KBM-7 (cell line): ENCODE measurements at places on chromosomes 3 and 15.

DNA sequence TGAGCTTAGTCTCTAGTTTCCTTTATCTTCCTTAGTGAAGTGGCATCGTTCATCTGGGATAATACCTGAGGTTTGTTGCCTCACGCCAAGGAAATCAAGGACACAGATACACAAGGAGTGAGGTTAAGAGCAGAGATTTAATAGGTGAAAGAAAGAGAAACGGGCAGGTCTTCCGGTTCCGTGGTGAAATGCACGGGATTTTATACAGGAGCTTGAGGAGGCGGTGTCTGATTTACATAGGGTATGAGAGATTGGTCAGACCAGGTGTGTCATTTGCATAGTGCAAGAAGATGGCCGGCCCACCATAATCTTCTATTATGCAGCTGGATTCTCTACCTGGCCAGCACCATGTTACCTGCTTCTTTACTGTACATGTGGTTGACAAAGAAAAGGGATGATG, 17.2 kb downstream of the ARRDC4 start:
- DNase-seq = no peak

DNA sequence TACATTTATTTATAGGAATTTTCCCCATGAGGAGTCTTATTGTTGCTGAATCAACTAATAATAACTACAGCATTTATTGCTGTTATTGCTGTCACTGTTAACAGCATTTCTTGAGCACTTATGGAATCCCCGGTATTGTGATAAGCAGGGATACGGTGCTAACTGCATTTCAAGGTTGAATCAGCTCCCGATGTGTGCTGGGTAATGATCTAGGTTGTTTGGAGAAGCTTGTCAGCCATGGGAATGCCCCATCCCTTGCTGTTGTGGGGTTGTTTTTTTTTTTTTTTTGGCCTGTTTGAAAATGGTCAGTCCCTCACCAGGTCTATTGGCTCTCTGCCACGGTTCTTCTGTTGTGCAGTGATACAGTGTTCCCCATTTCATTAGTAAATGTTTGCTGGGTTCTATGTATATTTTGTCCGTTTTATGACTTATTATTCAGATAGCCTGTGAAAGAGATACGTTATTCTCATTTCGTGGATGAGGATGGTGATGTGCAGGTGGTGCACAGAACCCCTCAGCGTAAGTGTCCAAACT, 48.5 kb downstream of the MED12L start:
- DNase-seq = no peak

- no peak for DNase-seq
Observed at GRCh38 chr15:91801836-91802534, 51.5 kb upstream of the SLCO3A1 start.

DNA sequence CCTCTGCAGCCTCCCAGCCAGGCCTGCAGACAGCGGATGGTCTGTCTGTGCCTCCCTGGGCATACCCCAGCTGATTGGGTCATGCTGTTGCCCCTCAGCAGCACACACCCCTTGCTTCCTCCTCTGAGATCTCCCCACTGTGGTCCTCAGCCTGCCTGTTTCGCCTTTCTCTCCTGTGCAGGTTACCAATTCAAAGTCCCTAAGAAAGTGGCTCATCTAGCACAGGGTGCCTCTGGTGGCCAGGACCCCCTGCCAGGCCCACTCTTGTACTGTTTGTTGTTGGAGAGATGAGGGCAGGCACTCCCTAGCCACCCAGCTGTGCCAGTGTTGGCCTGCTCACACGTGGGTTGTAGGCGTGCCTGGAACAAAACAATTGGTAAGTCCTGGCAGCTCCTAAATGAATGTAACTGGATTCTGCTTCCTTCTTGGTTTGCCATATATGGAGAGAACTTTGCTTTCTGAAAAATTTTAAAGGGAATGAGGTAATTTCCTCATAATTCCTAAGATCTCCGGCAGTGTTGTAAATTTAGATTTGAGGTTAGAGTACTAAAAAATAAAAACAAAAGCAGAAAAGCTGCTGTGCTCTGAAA, 213.2 kb upstream of the IL12A start:
- DNase-seq = peak; percentile 19

DNA sequence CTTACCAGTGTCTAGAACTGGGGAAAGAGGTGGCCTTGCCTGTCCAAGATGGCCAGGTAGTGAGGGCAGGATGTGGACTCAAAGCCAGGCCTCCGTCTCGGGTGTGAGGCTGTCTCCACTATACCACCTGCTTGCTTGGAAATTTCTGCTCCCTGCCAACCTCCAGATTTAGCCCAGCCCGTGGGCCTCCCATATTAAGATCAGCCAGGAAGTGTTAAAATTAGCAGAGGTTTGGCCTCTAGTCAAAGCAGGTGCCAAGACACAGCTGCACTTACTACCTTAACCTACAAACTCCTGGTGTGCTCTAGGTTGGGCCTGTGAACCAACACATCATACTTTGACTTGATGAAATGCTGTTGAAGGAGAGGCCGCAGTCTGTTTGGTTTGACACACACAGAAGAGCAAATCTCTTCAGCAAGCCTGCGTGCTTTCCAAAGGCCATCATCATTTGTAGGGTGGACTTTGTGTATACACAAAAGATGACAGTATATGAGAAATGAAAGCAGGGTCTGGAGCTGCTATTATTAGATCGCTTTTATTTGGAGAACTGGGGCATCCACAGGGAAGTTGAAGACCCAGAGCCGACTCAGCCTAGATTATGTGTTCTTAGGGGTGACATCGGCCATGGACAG, 206.5 kb downstream of the XXYLT1 start:
- no peak for DNase-seq

DNA sequence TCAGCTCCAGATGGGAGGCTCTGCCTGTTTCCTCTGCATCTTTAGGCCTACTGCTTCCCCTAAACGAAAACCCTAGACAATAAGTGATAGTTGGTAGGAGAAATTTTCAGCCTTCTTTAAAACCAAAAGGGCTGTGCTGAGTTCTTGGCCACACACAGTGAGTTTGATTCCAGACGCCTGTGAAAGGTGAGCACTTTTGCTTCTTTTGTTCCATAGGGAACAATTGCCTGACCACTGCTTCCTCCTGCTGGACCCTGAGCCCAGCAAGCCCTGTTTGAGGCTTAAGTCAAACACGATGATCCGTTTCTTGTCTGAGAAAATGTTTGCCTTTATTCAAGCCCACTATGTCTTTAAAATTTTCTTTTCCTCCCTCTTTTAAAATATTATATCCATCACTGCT, 493.9 kb downstream of the ZIC1 start:
- no peak for DNase-seq
